ENCODE measurements at places on chromosomes 1 and 21. TPM values are rescaled to one million over a fixed set of nuclear protein-coding genes. Genes with fewer than 3 reads are reported as not detected.

TNFRSF25 gene
- total RNA-seq, result 8.2 TPM

RABGAP1L gene
- total RNA-seq, result 83.9 TPM

OR2T35 gene
- total RNA-seq, result not detected

FAM177B gene
- total RNA-seq, result 0.56 TPM

- H3K27me3 ChIP-seq, result no peaks in the 10 kb centered on the region
- H3K4me1 ChIP-seq, result no peaks in the 10 kb centered on the region
- H3K27ac ChIP-seq, result no peak overlapping the region
- no peak for DNase-seq
These were observed 52.1 kb upstream of the CSF3R start for GRCh38 chr1:36534711-36535412.

GRCh38 chr1:204377800-204378668 is 18.3 kb upstream of the PLEKHA6 start:
- peak overlapping the region; percentile 58 for H3K4me3 ChIP-seq
- peaks cover 17% of the 10 kb centered on the region for H3K4me1 ChIP-seq
- peak; percentile 73 for DNase-seq

DNA sequence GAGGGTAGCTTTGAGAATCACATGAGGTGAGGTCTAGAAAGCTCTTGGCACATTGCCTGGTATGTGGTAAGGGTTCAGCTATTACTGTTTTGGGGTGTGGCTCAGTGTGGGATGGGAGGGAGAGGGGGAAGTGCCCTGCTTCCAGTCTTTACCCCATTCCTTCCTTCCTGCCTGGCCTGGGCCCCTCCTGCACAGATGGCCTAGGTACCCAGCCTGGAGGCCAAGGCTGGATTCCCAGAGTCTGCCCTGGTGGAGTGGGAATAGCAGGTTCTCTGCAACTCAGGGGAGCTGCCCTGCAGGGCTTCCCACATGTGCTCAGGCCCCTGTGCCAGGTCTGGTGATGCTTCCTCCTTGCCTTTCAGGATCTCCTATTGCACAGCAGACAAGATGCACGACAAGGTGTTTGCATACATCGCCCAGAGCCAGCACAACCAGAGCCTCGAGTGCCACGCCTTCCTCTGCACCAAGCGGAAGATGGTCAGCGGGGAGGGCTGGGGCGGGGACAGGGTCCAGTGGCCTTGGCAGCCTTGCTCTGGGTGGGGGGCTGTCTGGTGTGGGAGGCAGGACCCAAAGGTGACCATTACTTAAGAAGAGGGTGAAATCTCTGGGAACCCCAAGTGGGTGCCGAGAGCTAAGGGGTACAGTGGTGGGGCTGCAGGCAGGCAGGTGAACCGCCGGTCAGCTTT is 13.5 kb downstream of the LDLRAP1 start:
- no peak for DNase-seq
- peak overlapping the region; percentile 31 for H3K27ac ChIP-seq
- H3K27me3 ChIP-seq, result no peaks in the 10 kb centered on the region
- H3K4me1 ChIP-seq, result peaks cover 80% of the 10 kb centered on the region
- no peak overlapping the region for H3K4me3 ChIP-seq

GRCh38 chr1:19086176-19086875 is 123.7 kb downstream of the UBR4 start:
- no peaks in the 10 kb centered on the region for H3K27me3 ChIP-seq
- peaks cover 97% of the 10 kb centered on the region for H3K36me3 ChIP-seq
- DNase-seq, result no peak
- no peak overlapping the region for H3K4me3 ChIP-seq
- H3K4me1 ChIP-seq, result peaks cover 8% of the 10 kb centered on the region

DNA sequence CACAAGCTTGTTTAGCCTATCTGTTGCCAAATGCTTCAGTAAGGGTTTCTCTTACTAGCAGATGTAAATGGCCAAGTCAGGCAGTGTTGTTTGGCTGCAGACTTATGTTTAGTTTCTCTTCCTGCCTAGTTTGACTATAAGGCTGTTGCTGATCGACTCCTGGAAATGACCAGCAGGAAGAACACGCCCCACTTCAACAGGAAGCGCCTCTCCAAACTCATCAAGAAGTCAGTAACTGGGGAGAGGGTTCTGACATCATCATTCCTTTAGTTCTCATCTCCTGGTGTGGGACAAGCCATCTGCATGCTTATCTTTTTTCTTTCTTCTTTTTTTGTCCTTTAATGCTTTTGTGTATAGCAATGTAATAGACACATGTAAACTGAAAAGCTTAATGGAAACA is 25.1 kb downstream of the RRP1B start:
- H3K27ac ChIP-seq, result peak overlapping the region; percentile 38
- no peak for DNase-seq

- H3K36me3 ChIP-seq, result no peaks in the 10 kb centered on the region
- no peak overlapping the region for H3K27ac ChIP-seq
- no peak for DNase-seq
- no peak overlapping the region for H3K4me3 ChIP-seq
- H3K4me1 ChIP-seq, result peaks cover 30% of the 10 kb centered on the region
These were observed 11.1 kb upstream of the CHI3L1 start for GRCh38 chr1:203197625-203198024.

DNA sequence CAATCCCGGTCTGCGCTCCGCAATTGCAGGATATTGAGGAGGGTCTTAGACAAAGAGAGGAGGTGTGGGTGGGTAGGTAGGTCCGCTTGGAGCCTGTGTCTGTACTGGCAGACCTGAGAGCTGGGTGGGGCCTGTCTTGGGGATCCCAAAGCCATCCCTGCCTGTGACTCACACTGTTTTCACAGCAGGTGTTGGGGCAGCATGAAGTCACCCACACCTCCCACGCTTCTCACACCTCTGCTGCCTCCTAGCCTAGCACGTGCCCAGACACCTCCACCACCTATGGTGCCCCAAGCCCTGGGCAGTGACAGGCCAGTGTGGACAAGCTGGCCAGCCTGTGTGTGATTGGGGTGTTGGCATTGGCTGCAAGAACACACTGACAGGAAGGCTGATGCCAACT is 65.7 kb upstream of the ECE1 start:
- no peaks in the 10 kb centered on the region for H3K4me1 ChIP-seq
- no peak overlapping the region for H3K4me3 ChIP-seq
- no peak for DNase-seq
- no peaks in the 10 kb centered on the region for H3K36me3 ChIP-seq
- H3K27ac ChIP-seq, result no peak overlapping the region

DNA sequence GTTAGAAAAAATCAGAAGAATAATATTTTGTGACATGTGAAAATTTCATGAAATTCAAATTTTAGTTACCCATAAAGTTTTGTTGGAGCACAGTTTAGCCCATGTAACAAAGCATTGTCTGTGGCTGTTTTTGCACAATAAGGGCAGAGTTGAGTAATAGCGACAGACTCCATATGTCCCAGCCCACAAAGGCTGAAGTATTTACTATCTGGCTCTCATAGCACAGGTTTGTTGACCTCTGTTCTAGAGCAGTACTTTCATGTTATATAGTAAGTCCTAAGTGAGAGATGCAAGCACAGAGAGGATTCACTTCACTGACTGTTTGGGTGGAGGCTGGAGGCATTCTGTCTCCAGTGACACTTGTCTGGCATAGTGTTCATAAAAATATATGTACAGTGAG is 6.8 kb downstream of the LAMC1 start:
- no peaks in the 10 kb centered on the region for H3K36me3 ChIP-seq
- H3K4me3 ChIP-seq, result no peak overlapping the region
- H3K27me3 ChIP-seq, result no peaks in the 10 kb centered on the region
- H3K4me1 ChIP-seq, result peaks cover 45% of the 10 kb centered on the region

- no peak overlapping the region for H3K4me3 ChIP-seq
- DNase-seq, result no peak
- H3K4me1 ChIP-seq, result peaks cover 9% of the 10 kb centered on the region
- H3K36me3 ChIP-seq, result no peaks in the 10 kb centered on the region
- H3K27me3 ChIP-seq, result no peaks in the 10 kb centered on the region
These were observed 61.4 kb upstream of the CXADR start for GRCh38 chr21:17451364-17451891.

DNA sequence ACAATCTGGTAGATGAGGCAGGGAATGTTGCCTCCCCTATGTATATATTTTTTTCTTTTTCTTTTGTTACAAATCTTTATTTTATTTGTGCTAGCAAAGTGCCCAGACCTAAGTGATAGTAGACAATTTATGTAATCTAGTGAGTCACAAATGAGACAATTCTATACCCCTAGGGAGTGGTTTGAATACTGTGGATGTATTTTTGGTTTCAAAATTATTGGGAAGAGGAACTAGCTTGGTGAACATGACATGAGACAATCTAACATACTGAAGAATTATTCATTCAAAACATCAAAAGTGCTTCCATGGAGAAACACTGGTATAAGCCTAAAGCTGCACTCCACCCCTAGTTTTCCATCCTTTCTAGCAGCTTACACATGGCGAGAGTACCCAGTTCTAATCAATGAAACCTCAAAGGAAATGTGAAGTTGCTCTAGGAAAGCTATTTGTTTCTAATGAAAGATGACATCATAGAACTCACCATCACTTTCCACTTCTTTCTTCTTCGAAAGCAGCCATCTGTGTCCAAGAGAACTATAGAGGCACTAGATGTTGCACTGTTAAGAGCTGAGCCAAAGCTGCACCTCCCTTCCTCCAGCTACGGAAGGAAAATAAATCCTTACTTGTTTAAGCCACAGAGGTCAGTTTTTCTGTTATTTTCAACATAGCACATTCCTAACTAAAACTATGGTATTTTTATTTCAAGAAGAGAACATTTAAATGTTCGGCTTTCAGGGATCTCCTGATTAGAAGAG is 764.6 kb downstream of the LTN1 start:
- no peaks in the 10 kb centered on the region for H3K36me3 ChIP-seq
- no peak overlapping the region for H3K27ac ChIP-seq
- no peaks in the 10 kb centered on the region for H3K27me3 ChIP-seq
- no peaks in the 10 kb centered on the region for H3K4me1 ChIP-seq
- H3K4me3 ChIP-seq, result no peak overlapping the region

- DNase-seq, result no peak
- no peaks in the 10 kb centered on the region for H3K27me3 ChIP-seq
- H3K27ac ChIP-seq, result no peak overlapping the region
- no peak overlapping the region for H3K4me3 ChIP-seq
- H3K4me1 ChIP-seq, result no peaks in the 10 kb centered on the region
These were observed 11.6 kb upstream of the DNAJC6 start for GRCh38 chr1:65297706-65298105.

DNA sequence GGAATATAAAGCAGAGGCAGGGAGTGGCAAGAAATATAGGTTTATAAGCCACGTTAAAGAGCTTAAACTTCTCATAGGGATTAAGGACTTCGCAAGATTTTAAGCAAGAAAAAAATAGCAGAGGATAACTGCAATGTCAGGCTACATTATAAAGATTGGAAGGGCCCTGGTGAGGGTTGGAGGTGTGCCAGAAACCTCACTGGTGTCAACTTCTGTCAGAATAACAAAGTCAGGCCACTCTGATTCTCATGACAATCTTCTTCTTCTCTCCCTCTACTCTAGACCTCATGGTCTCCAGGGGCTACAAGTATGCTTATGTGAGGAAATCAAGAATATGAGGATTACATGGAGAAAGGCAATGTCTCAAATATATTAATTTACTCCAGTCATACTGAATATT is 32.6 kb upstream of the FMO2 start:
- H3K4me1 ChIP-seq, result no peaks in the 10 kb centered on the region
- no peaks in the 10 kb centered on the region for H3K27me3 ChIP-seq
- no peak overlapping the region for H3K4me3 ChIP-seq
- no peak overlapping the region for H3K27ac ChIP-seq

DNA sequence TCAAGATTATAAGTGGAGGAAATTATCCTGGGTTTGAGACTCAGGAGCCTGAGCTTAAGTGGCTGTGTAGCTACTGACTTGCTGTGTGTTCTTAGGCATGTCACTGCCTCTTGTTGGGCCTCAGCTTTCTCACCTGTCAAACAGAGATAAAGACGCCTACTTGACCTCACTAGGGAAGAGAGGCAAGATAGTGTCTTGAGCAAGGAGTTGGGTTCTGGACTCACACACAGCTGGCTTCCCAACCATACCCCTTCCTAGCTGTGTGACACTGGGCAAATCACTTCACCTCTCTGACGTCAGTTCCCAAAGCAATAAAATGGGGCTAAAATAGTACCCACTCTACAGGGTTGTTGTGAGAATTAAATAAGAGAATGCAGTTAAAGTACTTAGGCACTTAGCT is 11.6 kb upstream of the EPB41 start:
- H3K36me3 ChIP-seq, result no peaks in the 10 kb centered on the region
- DNase-seq, result no peak
- H3K27ac ChIP-seq, result no peak overlapping the region
- H3K4me1 ChIP-seq, result peaks cover 21% of the 10 kb centered on the region

- no peaks in the 10 kb centered on the region for H3K27me3 ChIP-seq
- H3K27ac ChIP-seq, result no peak overlapping the region
- H3K36me3 ChIP-seq, result no peaks in the 10 kb centered on the region
- no peaks in the 10 kb centered on the region for H3K4me1 ChIP-seq
These were observed 39.9 kb downstream of the MSH4 start for GRCh38 chr1:75836528-75837100.

- no peak overlapping the region for H3K4me3 ChIP-seq
- no peak for DNase-seq
- H3K27me3 ChIP-seq, result peaks cover 10% of the 10 kb centered on the region
- peaks cover 64% of the 10 kb centered on the region for H3K36me3 ChIP-seq
These were observed 8.7 kb upstream of the LRRC71 start for GRCh38 chr1:156911577-156912298.

- no peaks in the 10 kb centered on the region for H3K4me1 ChIP-seq
- DNase-seq, result no peak
- H3K36me3 ChIP-seq, result no peaks in the 10 kb centered on the region
- peaks cover 3% of the 10 kb centered on the region for H3K27me3 ChIP-seq
These were observed 114.3 kb upstream of the ZNF678 start for GRCh38 chr1:227449051-227449450.

DNA sequence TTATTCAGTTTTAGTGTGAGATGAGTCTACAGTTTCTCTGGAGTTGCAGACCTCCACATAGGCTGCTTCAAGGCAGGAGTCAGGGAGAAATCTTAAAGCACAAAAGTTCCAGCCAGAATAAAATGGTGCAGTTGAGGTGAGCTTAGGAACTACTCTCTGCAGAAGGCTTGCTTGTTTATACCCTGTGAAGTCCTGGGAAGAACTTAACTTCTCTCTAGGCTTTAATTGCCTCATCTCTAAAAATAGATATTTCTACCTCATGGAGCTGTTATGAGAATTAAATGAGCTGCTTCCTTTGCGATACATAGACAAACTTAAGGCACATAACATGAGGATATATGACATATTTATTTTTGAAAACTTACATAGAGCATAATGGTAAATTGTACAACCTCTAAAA is 286.2 kb downstream of the GPATCH2 start:
- DNase-seq, result no peak
- no peaks in the 10 kb centered on the region for H3K27me3 ChIP-seq
- H3K27ac ChIP-seq, result no peak overlapping the region
- no peak overlapping the region for H3K4me3 ChIP-seq
- H3K4me1 ChIP-seq, result no peaks in the 10 kb centered on the region

DNA sequence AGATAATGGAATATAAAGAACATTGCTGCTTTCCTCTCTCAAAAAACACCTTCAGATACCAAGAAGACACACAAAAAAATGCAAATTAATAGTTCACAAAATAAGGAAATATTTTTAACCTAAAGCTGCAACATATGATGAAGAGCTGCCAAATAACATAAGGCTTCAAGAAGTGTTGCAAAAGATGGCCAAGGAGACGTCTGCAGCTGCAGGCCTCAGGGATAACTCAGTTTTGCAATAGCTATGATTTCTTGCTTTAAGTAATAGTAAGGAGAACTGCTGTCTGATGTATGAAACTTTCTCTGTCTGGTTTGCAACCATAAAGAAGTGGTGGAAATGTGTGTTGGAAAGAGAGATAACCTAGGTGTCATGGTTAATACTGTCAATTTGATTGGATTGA is 1237.5 kb downstream of the MRPL39 start:
- no peaks in the 10 kb centered on the region for H3K36me3 ChIP-seq
- no peak overlapping the region for H3K4me3 ChIP-seq
- H3K27ac ChIP-seq, result no peak overlapping the region
- no peaks in the 10 kb centered on the region for H3K27me3 ChIP-seq

All from lower lobe of right lung (tissue), 2 donors.